Stimulated activated CD4-positive, alpha-beta T cell treated with anti-CD3 and anti-CD28 coated beads, Interleukin-1b, Interleukin-23, amount 100 ng/mL, for 1 hour (primary cell): ENCODE measurements at places on chromosomes 4 and X.

GRCh38 chr4:85210353-85210752 is 243.9 kb upstream of the WDFY3 start:
- no peak for DNase-seq

DNA sequence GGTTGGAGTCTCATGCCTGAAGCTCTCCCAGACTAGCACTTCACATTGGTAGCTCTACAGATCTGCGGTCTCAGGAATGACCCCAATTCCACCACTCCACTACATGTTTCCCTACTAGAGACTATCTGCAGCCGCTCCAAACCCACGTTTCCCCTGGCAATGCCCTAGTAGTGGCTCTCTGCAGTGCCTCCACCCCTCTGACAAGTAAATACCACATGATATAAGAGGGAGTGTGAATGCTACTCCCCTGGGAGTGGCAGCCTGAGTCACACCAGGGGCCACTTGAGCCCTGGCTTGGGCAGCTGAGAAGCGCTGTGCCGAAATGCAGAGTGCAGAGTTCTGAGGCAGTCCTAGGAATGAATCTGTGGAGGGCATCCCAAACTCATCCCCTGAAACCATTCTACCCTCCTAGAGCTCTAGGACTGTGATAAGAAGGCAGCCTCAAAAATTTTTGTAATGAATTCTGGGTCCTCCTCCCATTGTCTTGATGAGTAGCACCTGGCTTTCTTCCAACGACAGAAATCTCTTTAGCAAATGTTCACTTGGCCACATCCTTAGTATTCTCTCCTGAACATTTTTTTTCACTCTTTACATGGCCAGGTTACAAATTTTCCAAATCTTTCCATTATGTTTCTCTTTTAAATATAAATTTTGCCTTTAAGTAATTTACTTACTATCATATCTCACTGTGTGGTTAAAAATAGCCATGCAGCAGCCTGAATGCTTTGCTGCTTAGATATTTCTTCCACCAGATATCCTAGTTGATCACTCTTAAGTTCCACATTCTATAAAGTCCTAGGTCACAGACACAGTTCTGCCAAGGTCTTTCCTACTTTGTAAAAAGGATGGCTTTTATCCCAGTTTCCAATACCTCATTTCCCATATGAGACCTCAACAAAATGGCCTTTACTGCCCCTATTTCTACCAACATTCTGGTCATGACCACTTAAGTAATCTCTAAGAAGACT is 160.2 kb upstream of the CPEB2 start:
- no peak for DNase-seq

DNA sequence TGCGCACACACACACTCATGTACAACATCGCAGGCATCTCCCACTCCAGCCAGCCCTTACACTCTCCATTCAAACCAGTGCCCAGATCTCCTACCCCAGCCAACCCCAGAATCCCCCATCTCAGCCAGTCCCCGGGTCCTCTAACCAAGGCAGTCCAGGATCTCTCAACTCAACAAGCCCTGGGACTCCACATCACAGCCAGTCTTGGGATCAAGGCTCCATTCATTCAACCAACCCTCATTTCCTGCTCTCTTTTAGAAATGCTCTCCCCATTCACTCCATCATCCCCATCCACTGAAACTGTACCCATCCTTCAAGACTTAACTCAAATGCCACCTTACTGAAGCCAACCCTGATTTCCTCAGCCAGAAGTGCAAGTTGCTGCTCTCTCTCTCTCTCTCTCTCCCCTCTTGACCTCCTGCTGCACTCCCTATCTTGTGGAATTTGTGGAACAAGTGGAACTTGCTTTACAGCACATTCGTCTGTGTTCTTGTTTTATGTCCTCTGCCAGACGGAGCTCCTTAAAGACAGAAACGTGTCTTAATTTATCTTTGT is 40.6 kb upstream of the IQSEC2 start:
- DNase-seq: no peak

- no peak for DNase-seq
Measured at GRCh38 chr4:67700116-67700737, 728 bp downstream of the UBA6 start.

GRCh38 chr4:185394568-185395237 is 1.0 kb downstream of the LRP2BP start:
- no peak for DNase-seq

GRCh38 chr4:3657902-3658529 is 108.2 kb upstream of the ADRA2C start:
- DNase-seq: no peak

DNA sequence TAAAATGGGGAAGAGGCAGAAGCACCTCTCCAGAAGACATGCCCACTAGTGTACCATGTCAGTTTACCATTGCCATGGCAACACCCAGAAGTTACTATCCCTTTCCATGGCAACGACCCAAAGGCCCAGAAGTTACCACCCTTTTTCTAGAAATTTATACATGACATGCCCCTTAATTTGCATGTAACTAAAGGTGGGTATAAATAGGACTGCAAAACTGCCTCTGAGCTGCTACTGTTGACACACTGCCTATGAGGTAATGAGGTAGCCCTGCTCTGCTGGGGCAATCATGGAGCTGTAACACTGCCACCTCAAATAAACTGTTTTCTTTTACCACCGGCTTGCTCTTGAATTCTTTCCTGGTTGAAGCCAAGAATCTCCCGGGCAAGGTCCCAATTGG is 13.9 kb upstream of the BEX4 start:
- DNase-seq: no peak

DNA sequence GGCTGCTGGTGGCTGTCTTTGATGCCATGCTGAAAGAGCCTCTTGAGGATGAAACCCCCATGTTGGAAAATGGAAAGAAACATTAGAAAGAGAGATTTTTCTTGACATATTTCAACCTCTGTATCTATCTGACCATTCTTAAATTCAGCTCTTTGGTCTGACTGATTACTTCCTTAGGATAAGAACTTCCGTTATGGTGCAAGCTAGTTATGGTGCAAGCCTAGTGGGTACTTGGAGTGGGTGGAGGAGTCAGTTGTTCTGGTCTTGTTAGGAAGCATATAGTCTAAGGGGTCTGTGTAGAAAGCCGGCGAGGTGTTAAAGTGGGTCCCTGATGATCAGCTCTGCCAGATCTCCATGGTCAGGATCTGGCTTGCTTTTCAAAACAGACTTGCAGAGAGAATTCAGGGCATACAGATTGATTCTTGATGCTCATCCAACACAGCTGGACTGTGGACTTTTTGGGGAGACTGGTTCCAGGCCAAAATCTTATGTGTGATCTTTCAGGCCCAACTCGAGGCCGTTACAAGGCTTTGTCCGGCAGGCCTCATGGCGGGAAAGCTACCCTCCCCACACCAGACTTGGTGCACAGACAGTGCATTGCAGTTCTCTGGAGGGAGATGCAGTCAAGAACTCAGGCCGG is 82.8 kb upstream of the BOD1L1 start:
- no peak for DNase-seq

DNA sequence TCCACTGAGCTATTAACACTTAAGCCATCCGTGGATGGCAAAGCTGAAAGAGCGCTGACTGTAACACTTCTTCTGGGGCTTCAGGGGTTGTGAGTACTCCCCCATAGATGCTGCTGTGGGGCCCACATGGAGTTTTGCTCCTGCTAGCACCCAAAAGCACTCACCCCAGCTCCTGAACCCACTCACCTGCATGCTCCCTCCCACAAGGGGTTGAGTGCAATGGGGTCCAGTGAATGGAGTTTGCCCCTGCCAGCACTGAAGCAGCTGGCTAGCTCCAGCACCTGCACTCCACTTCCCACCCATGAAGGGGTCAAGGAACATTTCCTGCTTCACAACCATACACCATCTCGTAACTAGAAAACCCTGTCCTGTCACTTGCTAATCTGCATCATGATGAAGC is 78.9 kb downstream of the IL21 start:
- no peak for DNase-seq

DNA sequence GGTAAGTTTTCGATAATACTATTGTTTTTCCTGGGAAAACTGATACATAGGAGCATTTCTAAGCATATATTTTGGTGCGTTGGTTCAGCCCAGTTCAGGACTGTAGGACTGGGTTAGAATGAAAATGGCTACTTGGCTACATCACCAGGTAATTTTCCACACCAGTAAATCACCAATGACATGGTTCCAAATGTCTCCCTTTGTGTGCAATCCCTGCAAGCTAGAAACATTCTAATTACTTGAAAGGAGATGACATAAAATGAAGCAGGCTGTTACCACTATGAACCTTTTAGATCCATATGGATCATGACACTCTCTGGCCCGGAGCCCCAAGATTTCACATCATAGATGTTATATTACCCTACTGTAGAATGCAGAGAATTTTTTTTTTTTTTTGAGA is 577.4 kb upstream of the FTHL17 start:
- DNase-seq: no peak

DNA sequence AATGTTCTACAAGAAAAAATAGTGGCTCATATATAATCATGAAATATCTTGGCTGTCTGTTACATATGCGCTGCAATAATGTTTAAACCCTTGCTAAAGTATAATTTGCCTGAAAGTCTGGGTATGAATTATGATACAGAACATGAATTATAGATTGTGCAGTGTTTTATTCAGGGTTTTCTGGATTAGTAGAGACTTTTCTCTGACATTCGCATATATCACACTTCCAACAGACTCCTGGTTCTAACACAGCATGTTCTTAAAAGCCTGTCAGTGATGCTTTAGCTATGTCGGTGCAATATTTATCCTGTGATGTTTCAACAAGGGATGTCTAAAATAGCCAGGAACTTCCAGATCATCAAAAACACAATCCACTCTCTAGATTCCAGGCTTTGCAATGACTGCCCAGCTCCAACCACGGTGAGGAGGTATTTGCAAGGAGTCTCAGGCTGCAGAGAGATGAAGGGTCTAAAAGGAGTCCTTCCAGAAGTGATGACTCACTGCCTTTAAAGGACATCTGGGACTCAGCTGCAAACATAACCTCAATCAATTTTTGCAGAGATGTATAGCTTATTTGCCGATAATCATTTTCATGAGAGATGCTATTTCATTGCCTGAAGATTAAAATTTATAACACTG is 69.4 kb downstream of the RWDD4 start:
- no peak for DNase-seq
